CD4-positive, alpha-beta T cell (primary cell): ENCODE measurements at places on chromosomes 3 and 15. TPM values are rescaled to one million over a fixed set of nuclear protein-coding genes. Genes with fewer than 3 reads are reported as not detected.

DNA sequence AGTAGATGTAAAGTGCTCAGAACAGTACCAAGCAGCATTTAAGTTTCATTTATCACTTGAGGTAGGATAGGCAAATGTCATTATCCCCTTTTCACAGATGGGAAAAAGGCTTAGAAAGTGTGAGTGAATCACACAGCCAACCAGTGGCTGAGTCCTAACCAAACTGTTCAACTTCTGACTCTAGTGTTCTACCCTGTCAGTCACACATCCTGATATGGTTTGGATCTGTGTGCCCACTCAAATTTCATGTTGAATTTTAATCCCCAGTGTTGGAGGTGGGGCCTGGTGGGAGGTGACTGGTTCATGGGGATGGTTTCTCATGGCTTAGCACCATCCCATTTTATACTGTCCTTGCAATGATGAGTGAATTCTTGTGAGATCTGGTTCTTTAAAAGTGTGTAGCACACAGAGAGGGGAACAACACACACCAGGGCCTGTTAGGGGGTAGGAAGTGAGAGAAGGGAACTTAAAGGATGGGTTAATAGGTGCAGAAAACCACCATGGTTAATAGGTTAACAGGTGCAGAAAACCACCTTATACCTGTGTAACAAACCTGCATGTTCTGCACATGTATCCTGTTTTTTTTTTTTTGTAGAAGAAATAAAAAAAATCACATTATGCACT, 304.7 kb downstream of the SUCLG2 start:
- DNase-seq: no peak

- no peak for DNase-seq
Measured at GRCh38 chr3:22175947-22176346, 424.9 kb upstream of the ZNF385D start.

KCTD6 gene
- total RNA-seq: 3.8 TPM

GOLGA6L10 gene
- total RNA-seq: 0.93 TPM

GRCh38 chr3:155070316-155070715, 9.8 kb upstream of the MME start:
- DNase-seq: no peak

- no peak for DNase-seq
Measured at GRCh38 chr3:73433079-73433478, 191.7 kb downstream of the PDZRN3 start.

BOC gene
- not detected for total RNA-seq

CACNA2D3 gene
- total RNA-seq: 0.08 TPM

- DNase-seq: no peak
Measured at GRCh38 chr3:16801223-16801622, 83.5 kb upstream of the PLCL2 start.

SSR3 gene
- 79.5 TPM for total RNA-seq

GRCh38 chr15:59369597-59369996, 3.1 kb downstream of the MYO1E start:
- DNase-seq: no peak

BMF gene
- 13.5 TPM for total RNA-seq

DNA sequence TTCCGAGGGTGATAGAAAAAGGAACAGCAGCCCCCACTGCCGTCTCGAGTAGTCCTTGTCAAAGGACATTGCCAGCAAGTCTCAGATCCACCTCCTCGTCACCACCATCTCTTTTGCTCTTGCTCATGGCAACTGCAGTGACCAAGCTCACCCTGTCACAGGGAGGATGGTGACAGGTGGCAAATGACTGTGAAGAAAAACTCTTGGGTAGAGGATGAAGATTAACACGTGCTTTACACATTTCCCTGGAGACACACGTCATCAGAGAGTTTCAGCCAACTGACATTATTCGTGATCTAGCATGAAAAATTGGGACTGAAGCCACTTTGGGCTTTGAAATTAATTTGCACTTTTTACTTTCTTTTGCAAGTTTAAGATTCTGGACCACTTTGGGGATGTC, 174.3 kb downstream of the EBLN2 start:
- no peak for DNase-seq

RIOX2 gene
- 13.1 TPM for total RNA-seq

- no peak for DNase-seq
Measured at GRCh38 chr3:30004481-30004880, 601.9 kb upstream of the TGFBR2 start.

MESP1 gene
- total RNA-seq: 0.22 TPM

GRCh38 chr15:88872106-88872505, 23.2 kb downstream of the HAPLN3 start:
- no peak for DNase-seq

PPCDC gene
- 5.8 TPM for total RNA-seq

ESYT3 gene
- not detected for total RNA-seq

DNA sequence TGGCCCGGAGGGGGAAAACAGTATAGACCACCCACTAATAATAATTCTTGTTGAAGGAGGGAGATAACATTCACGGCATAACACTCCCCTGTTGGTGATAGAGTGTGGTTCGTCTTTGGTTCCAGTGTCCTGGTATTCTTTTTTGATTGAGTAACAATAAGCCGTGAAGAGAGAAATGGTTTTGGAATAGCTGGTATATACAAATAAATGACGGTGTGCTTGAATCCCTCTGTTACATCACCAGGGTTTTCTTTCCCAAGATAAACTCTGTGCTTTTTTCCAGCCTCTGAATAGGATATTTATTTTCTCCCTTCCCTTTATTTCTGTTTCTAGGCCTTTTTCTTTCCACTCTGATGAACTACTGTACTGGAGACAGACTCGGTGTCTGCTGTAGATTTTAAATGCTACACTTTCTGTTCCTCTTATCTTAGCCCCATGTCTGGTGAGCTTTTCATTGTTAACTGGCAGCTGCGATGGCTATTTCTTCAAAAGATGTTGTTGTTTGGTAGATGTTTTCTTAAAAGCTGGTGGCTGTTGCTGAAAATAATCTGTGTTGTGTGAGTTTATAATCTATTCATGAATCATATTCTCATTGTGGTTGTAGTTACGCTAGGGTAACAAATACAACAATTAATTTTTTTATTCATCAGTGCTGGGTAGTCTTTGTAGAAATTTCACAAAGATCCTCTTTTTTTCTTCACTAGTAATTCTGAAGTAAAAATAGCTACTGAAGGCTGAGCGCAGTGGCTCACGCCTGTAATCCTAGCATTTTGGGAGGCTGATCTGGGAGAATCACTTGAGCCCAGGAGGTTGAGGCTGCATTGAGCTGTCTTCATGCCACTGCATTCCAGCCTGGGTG, 15.5 kb upstream of the SCAANT1 start:
- DNase-seq: no peak

GRCh38 chr15:50065279-50065678, 53.8 kb downstream of the ATP8B4 start:
- DNase-seq: no peak

CPN2 gene
- not detected for total RNA-seq

- no peak for DNase-seq
Measured at GRCh38 chr3:24830230-24831152, 335.8 kb upstream of the THRB start.

- no peak for DNase-seq
Measured at GRCh38 chr15:52379395-52380106, 83.9 kb upstream of the MYO5C start.

GRCh38 chr3:153970741-153971347, 150.3 kb upstream of the ARHGEF26 start:
- DNase-seq: no peak

GRCh38 chr15:31483053-31483985, 156.7 kb downstream of the KLF13 start:
- DNase-seq: peak; percentile 48

DNA sequence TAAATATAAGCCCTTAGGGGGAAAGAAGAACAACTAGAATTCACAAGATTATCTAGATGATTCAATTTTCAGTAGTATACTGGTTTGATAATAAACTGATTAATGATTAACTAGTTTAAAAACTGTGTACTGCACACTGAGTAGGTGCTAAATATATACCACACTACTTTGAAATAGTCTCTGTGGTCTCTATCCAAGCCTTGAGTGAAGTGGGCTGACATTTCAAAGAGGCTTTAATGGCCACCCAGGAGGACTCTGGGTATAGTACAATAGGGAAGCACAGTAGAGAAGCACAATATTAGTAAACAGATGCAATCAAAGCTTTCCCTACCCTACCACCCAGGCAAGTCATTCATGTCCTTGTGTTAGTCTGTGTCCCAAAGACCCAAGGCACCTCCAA, 46.7 kb downstream of the FILIP1L start:
- DNase-seq: no peak

DNA sequence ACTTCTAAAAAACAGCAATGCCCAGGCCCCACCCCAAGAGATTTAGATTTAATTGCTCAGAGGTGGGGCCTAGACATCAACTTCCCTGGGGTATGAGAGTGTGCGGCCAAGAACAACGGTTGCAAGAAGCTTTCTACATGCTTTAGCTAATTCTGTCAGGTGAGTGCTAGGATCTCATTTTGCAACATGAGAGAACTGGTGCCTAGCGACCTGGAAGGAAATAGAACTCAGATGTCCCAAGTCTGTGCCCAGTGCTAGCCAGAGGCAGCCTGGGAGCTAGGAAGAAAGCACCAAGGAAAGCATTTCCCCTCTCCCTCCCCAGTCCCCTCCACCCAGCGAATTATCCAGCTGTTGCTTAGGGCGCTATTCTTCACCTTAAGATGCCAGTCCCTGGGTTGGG, 22.9 kb upstream of the HRH1 start:
- DNase-seq: no peak

- DNase-seq: no peak
Measured at GRCh38 chr15:33013827-33014445, 180.6 kb downstream of the FMN1 start.

DNA sequence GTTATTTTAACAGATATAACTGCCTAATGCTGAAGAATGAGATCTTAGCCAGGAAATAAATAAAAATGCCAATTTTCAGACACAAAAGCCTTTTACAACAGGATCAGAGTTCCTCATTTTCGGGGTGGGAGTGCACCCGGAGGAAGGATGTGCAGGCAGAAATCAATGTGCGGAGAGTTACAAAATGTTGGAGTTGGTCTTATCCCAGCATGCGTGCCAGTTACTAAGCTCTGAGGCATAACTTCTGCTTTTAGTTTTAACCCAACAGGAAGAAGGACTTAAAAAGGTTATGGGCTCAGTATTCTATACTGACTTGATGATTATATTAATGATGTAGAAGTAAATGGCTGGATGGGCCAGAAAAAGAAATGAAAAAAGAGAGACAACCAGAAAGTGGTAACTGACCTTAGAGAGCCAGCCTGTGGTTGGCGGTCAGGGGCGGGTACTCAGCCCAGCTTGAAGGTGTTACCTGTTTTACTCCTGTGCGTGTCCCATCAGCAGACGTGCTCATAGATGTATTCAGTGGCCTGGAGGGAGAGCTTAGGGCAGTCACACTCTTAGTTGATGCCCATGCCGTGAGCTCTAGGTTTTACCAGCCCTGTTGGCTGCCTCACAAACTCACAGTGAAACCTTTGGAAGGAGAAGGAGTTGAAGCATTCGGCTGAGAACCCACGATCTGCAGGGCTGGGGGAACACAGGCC, 164.7 kb downstream of the SV2B start:
- no peak for DNase-seq

CGNL1 gene
- not detected for total RNA-seq

GRCh38 chr3:158863247-158863646, 61.4 kb downstream of the MFSD1 start:
- DNase-seq: no peak

ACP3 gene
- not detected for total RNA-seq

GRCh38 chr3:190381441-190381840, 6.5 kb upstream of the CLDN16 start:
- no peak for DNase-seq

ZNF502 gene
- total RNA-seq: 1.9 TPM

- no peak for DNase-seq
Measured at GRCh38 chr3:136518102-136518501, 234.1 kb downstream of the STAG1 start.

KNG1 gene
- total RNA-seq: not detected

ANKUB1 gene
- total RNA-seq: not detected

- no peak for DNase-seq
Measured at GRCh38 chr3:111851511-111851954, 7.5 kb upstream of the PHLDB2 start.

DNA sequence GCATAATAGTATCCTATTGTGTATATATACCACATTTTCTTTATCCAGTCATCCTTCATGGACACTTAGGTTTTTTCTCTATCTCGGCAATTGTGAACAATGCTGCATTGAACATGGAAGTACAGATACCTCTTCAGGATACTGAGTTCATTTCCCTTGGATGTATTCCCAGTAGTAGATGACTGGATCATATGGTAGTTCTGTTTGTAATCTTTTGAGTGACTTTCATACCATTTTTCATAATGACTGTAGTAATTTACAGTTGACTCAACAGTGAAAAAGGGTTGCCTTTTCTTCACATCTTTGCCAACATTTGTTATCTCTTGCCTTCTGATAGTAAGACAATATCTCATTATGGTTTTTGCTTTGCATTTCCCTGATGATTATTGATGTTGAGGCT, 21.8 kb downstream of the MYH15 start:
- no peak for DNase-seq

GPR156 gene
- total RNA-seq: 0.27 TPM

DNA sequence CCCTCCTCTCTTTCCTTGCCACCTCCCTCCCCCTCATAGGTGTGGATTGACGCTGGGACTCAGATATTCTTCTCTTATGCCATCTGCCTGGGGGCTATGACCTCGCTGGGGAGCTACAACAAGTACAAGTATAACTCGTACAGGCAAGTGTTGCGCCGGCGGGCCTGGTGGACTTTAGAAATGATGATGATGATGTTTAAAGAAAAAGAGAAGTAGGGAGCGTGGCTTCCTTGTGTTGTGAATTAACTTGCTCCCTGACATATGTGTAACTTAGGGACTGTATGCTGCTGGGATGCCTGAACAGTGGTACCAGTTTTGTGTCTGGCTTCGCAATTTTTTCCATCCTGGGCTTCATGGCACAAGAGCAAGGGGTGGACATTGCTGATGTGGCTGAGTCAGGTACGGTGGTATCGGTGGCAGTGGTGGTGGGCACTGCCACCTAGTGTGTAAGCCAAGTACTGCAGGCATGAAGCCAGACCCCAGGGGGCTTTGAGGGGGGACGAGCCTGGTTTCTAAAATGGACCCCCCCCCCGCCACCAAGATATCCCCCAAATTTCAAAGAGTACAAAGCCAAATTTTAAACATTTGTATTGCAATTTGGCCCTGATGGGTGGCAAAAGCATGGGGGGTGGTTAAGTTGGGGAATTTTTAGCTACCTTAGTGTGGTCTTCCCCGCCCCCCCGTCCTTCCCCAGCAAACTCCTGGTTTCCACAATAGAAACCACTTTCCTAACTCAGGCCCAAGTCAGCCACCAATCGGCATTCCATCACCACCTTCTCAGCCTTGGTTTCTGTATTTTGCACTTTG, 65.6 kb downstream of the SLC6A6 start:
- peak; percentile 47 for DNase-seq

GOLGA6L9 gene
- total RNA-seq: 2.7 TPM
